ENCODE measurements at places on chromosomes 1 and 21. TPM values are rescaled to one million over a fixed set of nuclear protein-coding genes. Genes with fewer than 3 reads are reported as not detected.

- DNase-seq, result no peak
Observed at GRCh38 chr1:38680801-38681510, 178.6 kb downstream of the RRAGC start.

The FMO5 gene
- total RNA-seq, result 2.1 TPM

GRCh38 chr1:1764876-1765470 is 13.3 kb downstream of the NADK start:
- no peak for DNase-seq

GRCh38 chr1:160779626-160780397 is 16.2 kb upstream of the LY9 start:
- no peak for DNase-seq

DNA sequence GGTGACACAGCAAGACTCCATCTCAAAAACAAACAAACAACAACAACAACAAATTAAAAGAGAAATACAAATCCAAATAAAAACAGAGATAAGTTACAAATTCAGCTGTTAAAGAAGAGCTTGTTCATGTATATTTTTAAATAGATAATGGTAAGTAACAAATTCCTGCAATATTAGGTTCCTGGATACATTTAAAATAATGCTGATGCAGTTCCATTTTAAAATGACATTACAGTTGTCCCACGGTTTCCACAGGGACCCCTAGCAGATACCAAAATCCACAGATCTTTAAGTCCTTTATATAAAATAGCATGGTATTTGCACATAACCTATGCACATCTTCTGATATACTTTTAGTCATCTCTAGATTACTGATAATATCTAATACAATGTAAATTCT is 61.5 kb downstream of the ABL2 start:
- no peak for DNase-seq

DNA sequence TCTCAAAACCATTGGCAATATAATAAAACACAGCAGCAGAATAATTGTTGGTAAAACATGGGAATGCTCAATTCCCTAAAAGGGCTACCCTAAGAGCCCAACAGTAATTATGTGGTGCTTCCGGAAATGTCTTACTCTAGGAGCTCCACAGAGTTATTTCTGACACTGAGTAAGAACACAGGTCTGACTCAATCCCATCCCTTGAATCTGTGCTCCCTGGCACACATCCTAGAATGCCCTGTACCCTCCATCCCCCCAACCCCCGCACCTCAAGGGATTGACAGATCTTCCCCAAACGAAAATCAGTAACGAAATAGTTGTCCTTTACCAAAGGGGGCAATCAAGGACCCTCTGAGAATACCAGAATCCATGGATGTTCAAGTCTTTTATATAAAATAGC is 71.9 kb downstream of the SMYD2 start:
- DNase-seq, result peak; percentile 58

DNA sequence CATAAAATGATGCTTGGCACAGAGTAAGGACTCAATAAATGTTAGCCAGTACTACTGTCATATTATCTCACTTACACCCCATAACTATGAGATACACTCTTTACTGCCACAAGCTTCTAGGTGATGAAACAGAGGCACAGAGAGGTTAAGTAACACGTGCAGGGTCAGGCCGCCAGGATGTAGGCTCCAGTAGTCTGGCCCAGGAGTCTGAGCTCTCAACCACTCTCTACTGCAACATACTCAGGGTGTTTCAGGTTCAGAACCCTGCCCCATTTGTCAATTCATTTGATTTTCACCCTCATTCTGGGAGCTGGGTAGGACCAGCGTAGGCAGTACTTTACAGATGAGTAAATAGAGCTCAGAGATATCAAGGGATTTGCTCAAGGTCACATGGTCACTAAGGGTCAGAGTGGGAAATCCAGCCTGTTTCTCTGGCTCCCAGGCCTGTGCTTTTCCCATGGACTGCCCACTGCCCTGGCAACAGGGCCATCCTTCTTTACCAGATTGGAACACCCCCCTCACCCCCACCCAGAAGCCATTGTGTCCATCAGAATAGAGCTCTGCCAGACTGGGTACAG is 21.2 kb downstream of the IQGAP3 start:
- no peak for DNase-seq

DNA sequence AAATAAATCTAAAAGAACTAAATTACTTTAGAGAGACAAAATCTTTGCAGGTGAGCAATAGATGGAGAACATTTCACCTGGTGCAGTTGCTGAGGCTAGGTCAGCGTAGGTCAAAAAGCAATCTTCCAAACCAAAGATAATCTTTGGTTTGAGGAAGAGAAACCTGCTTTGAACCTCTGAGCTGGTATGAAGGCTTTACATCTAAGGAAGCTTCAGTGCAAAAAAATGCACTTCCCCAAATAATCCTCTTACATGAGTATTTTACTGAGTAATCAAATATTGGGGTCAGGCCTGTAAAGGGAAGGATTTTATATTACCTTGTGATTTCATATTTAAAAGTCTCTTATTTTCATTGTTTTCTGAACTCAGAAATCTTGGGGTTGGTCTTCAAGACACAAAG is 223.6 kb downstream of the SRGAP2C start:
- DNase-seq, result no peak

- DNase-seq, result no peak
Observed at GRCh38 chr1:30029677-30030076, 693.7 kb downstream of the MATN1 start.

The FAM72B gene
- total RNA-seq, result 9.2 TPM

DNA sequence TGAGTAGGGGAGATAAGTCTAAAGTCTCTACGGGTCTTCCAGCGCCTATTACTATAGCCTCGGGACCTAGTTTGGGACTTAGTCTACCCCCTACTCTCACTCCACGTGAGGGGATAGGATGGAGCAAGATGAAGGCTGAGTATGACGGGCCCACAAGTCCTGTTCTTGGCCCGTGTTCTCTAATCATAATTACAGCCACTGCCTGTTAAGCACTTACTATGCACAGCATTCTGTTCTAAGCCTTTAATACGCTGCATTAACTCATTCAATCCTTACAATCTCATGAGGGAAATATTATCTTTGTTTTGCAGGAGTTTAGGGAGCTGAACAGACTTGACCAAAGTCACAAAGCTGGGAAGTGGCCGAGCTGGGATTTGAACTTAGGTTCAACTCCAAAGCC is 23.9 kb upstream of the EPB41 start:
- DNase-seq, result no peak

DNA sequence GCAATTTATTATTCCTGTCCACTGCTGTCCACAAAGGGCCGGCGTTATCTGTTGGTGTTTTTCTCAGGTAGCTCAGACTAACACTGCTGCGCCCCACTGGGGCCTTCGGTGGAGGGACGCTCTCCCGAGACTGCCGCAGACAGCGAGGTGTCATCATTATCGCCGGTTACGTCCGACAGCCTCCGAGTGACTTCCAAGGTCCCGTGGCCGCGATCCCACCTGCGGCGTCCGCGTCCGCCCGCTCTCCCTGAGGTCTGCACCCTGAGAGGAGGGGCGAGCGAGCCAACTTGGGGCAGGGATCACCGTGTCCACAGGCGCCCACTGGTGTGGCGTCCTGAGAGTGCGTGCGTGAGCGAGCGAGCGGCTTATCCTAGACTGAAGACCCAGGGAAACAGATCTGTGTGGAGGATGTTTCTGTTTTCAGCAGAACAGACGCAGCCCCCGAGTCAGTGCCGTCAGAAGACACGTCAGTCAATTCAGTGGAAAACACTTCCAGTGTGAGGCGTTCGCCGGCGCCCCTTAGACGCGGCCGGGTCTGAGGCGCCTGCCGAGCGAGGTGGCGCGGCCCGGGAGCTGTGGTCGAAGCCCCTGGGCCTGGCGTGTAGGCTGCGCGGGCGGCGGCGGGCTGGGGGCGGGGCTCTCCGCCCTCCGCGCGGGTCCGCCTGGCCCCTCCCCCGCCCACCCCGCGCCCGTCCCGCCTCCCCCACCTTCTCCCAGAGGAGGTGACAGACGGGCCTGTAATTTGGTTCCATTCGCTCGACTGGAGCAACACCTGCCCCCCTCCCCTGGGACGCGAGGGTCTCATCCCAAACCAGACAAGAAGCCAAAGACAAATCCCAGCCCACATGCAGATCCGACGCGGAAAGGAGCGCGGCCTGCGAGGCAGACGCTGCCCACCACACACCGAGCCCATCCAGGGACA is 12.6 kb downstream of the NHLH2 start:
- peak; percentile 7 for DNase-seq

DNA sequence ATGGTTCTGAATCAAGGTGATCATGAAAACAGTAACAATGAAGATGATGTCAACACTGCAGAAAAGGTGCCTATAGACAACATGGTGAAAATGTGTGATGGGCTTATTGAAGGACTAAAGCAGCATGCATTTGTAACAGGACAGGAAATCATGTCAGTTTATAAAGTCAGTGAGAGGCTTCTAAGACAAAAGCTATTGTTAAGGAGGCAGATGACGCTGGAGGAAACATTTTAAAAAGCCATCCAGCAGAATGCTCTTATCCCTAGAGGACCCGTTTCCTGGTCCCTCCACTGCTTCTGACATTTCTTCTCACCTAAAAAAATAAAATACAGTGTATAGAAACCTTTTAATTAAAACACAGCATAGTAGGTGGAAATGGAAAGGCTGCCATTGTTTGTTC is 40.9 kb downstream of the CYYR1 start:
- no peak for DNase-seq

The HPDL gene
- 2.3 TPM for total RNA-seq

DNA sequence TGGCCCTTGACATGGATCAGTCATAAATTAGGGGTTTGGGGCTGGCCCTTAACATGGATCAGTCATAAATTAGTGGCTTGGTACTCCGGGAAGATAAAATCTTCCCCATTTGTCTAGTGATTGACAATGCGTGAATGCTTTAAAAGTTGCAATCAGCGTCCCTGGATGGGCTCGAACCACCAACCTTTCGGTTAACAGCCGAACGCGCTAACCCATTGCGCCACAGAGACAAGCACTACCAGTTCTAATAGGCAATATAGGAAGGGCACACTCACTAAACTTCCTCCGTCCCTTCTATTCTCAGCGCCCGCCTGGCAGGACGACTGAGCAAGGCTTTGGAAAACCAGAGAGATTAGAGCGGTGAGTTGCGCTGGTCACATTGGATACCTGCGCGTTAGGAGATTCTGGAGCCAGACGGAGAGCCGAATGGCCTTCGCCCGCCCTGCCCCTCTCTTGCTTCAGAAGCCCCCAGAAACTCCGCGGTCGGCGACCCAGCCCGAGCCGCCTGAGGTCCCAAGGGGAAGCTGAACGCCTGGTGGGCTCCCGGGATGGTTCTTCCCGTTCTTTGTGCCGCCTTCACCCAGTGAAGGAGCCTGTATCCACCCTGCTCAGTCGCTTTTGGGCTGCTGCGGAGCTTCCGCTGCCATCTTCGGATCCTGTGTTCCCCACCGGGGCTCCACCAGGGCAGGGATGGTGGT is 235.9 kb downstream of the FAM72C start:
- no peak for DNase-seq

The AKT3 gene
- 20.6 TPM for total RNA-seq

GRCh38 chr1:157628773-157629172 is 30.9 kb upstream of the FCRL4 start:
- DNase-seq, result no peak

- DNase-seq, result peak; percentile 45
Observed at GRCh38 chr21:37199057-37199924, 67.8 kb downstream of the VPS26C start.

DNA sequence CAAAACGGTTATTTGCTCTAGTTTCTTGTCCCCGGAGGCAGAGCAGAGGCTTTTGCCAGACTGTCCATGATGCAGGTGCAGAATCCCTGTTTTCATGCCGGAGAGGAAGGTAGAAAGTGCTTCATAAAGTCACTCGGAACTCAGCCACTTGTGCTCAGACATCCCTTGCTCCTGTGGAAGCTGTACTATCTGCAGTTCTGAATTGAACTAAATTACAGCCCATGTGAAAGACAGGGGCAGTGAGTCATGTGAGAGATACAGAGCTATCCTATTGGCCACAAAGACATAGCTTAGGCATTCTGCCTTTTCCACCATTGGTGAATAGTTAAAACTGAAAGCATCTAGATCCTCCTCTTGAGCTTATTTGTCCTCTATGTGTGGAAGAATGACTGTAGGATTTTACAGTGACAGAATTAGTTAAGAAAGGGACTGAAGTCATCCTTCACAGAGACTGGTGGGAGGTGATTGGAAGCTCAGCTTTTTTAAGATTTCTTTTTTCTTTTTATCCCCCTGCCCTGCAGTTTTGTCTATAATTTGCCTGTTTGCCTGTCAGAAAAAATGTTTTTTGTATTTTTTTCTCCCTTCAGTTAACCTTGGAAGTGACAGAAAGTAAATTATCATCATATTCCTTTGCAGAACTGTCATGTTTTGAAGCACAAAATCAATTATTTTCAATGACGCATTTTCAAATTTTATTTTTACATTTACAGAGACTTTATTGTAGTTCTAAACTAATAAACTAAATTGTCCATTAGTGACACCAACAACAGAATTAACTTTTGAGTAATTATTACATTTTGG is 298.6 kb downstream of the PTPRC start:
- peak; percentile 96 for DNase-seq

The DPT gene
- 75.6 TPM for total RNA-seq

- no peak for DNase-seq
Observed at GRCh38 chr1:230299191-230300006, 126.7 kb downstream of the PGBD5 start.

The FMO1 gene
- total RNA-seq, result 0.12 TPM

DNA sequence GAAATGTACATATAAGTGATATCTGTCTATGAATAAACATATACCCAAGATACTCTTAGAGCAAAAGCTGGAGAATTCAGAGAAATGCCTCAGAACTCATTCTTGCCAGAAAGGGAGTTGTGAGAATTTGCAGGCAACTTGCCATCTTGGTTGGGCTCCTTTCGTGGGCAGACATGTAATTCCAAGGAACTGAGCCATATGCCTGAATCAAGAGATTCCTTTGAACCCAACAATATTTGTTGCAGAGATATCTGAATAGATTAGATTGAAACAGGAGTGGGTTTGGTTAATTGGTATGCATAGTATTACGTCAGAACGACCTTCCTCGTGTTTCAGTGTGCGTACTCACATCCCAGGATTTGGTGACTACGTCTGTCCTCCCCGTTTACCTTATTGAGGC is 67.0 kb downstream of the TGFB2 start:
- DNase-seq, result peak; percentile 55

- DNase-seq, result no peak
Observed at GRCh38 chr1:168420177-168420576, 123.6 kb downstream of the XCL2 start.
